Ureter (tissue), 1 donor: ENCODE measurements at places on chromosomes 1 and 21. TPM values are rescaled to one million over a fixed set of nuclear protein-coding genes. Genes with fewer than 3 reads are reported as not detected.

Gene PRDM16
- total RNA-seq: 15.9 TPM

GRCh38 chr1:89606227-89606980, 26.5 kb upstream of the LRRC8C start:
- no peak for DNase-seq

- DNase-seq: no peak
Observed at GRCh38 chr1:184987696-184988095, 13.4 kb upstream of the NIBAN1 start.

- no peak for DNase-seq
Observed at GRCh38 chr1:164325786-164326185, 233.2 kb upstream of the PBX1 start.
